ENCODE measurements at places on chromosomes 12 and 14.

GRCh38 chr14:53055003-53055402 lies 98.1 kb downstream of the DDHD1 start:
- peak; percentile 26 for DNase-seq

DNA sequence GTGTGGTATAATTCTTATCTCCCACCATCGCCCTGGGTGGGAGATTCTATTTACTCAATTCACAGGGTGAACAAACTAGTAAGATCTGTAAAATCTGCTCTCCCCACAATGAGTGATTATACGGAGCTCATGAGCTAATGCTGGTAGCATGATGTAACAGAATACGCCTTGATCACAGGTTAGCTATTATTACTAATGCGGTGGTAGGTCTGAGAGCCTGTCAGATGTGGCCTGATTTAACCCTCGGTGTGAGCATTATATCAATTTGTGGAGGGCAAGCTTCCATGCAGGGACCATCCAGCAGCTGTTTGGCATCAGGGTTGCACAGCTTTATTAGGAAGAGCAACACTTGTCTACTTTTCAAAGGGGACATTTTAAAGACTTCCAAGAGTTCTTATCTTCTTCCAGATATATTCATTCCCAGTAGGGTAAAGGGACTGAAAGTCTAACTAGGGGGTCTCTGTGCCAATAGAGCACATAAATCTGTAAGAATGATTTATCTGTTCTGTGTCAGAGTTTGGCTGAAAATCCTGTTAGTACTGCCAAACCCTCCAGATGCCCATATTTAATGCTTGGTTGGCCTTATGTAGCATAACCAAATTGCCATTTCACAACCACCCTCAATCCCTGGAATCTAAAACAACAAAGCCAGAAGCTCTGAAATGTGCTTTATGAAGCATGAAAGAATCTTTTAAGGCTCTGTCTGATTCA lies 18.7 kb downstream of the TSHR start:
- DNase-seq, result no peak

- DNase-seq, result no peak
These were observed 76.7 kb downstream of the MED13L start for GRCh38 chr12:116200812-116201211.

DNA sequence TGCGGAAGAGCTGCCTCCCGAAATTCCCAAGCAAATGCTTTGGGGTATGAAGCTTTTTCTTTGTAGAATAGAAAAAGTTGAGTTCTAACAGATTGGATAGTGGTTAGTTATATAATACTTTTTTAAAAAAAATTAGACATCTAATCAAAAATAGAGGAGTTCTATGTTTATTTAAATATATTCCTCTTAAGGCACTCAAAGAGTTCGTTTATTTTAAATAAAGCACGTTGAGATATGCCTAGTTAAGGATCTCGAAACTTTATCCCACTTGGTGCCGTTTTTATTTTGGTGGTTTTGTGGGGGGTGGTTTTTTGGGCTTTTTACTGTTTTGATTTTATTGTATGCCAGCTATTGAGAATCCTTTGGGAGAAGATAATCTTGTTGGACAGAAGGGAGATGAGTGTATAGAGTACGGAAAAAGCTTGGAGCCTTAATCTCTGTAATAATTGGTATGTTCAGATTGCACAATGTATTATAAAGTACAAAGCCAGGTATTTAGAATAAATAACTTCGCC lies 10.7 kb upstream of the SNAPC1 start:
- DNase-seq, result no peak

DNA sequence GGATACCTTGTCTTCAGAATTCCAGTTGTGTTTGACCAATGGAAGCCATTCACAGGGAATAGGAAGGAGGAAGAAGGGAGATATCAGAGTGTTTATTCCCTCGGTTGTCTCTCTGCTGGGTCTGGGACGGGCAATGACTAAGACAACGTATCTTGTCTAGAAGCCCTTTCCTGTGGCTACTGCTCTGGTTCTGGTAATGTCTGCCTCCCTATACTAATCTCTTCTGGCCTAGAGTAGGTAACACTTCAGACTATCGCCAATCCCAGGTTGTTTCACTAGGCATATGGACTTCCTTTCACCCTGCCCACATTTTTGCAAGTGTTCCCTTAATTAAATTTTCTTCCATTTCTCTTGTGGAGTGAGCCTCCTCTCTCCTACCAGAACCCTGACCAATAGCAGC lies 687.7 kb upstream of the TBX3 start:
- DNase-seq, result no peak

DNA sequence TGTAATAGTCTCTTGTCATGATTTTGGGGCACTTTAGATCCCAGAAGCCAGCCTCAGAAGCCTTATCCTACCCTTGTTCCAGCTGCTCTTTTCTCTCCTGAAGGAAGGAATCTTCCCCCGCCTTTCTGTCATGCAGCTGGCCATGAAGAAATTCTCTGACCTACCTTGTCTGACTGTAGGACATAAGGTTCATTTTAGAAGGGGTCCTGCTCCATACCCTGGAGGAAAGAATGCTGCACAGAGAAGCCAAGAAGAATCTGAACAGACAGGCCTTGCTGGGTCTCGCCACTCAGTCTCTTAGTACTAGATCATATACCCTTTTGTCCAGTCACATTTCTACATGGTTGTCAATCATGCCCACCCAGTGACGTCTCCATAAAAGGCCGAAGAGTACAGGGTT lies 6.2 kb upstream of the TMCC3 start:
- DNase-seq, result no peak

DNA sequence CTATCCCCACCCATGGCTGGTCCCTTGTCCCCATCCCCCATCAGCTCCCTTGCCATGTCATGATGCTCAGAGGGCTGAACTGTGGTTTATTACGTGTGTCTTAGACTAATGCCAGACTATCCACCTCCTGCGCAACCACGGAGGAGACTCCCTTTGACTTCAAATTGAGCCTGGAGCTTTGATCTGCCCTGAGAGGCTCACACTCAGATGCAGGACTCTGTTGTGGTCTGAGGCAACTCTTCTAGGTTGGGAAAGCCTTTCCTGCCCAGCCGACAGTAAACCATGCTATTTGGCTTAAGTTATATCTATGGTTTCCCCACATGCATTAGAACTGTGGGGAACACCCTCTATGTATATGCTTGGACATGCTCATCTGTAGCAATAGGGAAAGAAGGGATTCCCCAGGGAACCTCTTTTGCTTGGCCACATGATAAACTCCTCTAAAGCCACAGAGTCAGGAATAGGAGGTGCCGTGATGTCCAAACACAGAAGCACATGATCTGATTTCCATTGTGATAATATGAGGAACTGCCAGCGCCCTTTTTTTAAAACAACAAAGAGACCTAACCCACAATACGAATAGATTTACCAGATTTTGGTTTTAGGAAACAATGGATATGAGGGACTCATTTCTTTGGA lies 11.1 kb upstream of the LGALS3 start:
- no peak for DNase-seq

DNA sequence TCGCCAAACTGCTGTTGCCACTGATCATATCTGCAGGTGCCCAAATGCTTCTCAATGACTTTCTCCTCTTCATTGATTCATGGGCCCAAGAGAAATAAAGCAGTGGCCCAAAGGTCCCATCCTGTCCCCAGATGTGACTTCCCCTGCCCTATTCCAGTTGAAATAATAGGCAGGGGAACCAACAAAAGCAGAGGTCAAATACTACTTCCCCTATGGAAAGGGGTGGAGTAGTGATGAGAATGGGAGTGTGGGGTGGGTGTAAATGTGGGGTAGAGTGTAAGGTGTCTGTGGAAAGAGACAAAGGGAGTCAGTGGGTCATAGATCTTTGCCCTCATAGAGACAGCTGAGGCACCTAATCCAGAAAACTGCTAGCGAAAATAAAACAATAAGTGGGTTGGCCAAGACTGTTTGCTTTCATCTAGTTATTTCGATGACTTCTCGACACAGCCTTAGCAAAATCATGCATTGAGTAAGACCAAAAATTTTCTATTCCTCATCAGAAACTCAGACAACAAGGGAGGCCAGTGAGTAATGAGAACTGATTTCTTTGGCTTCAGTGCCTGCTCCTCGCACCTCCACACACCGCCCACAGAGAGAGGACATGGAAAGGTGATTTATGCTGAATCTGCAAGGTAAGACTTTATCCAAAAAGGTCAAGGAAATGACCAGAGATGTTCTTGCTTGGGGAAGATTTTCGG lies 10.9 kb upstream of the IL22 start:
- no peak for DNase-seq

GRCh38 chr14:35419429-35419841 lies 14.9 kb upstream of the NFKBIA start:
- no peak for DNase-seq

DNA sequence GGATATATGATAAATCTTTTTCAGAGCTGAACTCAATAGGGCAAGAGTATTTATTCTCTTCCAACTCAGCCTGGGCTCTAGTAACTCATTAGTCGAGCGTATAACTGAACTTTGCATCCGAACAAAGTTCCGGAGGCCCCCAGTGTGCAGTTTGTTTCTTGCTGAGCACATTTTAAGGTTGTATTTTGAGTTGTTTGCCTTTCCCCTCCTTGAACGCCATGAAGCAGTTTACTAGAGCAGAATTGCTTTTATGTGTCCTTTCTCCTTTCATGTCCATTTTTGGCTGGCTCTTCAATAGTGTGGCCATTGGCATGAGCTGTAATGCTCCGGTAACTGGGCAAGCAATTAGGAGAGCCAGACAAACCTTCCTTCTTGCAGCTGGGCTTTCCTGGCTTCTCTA lies 105.3 kb downstream of the WIF1 start:
- no peak for DNase-seq

- DNase-seq, result peak; percentile 30
These were observed 3.6 kb downstream of the TNS2 start for GRCh38 chr12:53053218-53054111.

DNA sequence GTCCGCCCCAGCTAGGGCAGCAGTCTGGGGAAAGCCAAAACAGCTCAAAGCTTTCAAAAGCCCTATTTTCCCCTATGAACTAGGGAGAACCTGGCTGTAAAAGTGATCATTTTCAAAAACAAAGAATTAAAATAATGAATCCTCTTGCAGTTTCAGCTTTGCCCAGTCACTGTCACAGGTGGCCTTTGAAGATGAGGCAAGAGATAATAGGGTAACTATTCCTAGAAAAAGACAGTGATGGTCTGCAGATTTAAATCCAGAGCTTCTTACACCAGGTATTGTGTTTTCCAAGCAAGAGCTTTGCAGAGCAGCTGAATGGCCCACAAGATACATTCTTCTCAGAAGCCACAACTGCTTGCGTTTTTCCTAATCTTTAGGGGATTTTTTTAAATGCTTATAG lies 80.2 kb upstream of the NUDT4 start:
- DNase-seq, result no peak

- no peak for DNase-seq
These were observed 367 bp upstream of the FRS2 start for GRCh38 chr12:69469854-69470188.

GRCh38 chr12:118061873-118062843 lies 1.2 kb upstream of the WSB2 start:
- DNase-seq, result no peak

DNA sequence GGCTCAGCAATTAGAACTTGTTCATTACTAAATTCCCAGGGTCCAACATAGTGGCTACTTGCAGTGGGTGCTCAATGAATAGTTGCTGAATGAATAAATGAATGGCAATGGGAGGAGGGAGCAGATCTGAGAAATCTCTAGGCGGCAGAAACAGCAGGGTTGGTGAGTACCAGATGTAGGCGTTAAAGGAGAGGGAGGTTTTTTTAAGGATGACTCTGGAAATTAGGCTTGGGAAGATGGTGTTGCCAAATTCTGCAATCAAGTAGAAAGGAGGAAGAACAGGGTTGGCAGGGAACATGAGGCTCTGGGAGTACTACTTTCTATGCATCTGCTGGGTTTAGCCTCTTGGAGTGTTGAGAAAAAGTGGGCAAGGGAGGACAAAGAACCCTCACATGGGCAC lies 207.1 kb downstream of the APAF1 start:
- no peak for DNase-seq

- DNase-seq, result no peak
These were observed 10.2 kb upstream of the C12orf43 start for GRCh38 chr12:121026274-121027045.

DNA sequence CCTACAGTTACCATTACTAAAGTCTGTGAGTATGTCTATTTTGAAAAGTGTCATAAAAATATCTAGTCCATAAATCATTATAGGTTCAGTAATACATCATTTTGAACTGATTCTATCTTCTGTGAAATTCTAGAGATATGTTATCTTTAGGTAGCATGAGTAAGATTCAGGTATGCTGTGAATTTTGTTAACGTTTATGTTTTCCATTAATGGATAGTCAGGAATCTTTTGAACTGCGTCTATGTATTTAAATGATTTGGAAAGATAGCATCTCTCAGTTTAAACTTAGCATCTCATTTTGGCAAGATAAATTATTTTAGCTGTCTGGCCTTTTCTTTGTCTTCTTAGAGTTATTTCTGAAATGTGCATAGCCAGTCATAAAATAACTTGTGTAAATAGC lies 8.3 kb downstream of the ALG10B start:
- no peak for DNase-seq

DNA sequence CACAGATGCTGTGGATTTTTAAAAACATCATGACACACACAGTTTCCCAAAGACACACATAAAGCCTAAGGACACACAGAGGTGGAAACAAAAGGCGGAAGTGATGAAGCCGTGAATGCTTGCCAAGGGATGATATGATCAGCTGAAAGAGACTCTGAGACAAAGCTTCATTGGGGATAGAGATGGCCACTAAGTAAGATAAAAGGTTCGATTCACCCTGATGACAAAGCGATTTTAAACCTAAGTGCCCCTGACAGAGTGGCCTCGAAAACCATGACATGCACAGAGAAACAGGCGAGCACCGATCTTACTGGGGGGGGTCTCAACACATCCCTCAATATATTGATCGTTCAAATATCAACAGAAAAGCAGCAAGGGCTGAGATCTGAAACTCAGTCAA lies 20.3 kb upstream of the EIF5 start:
- no peak for DNase-seq

DNA sequence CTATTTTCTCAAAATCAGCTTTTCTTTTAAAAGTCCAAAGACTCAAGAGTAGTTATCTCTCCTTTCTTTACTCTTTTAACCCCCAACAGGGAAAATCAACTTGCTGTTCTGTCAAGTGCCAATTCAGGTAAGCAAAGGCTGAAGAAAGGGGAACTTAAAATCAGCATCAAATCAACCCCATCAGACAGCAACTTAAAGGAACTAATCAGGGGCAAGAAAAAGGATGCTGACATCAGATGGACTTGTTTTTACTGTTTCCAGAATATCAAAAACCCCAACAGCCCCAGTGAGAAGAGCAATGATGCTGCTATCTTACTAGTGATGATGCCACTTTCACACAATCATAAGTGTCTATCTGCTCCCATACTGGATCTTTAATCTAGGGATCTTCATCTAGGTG lies 3.4 kb downstream of the BAZ2A start:
- DNase-seq, result no peak

DNA sequence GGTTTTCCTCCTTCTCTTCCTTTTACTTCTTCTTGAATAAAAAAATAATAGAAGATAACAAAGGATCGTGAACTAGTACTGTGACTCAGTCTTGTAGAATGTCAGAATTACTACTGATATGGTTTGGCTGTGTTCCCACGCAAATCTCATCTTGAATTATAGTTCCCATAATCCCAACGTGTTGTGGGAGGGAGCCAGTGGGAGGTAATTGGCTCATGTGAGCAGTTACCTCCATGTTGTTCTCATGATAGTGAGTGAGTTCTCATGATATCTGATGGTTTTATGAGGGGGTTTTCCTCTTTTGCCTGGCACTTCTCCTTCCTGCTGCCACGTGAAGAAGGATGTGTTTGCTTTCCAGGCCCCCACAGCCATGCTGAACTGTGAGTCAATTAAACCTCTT lies 549.6 kb downstream of the DIO2 start:
- DNase-seq, result no peak

GRCh38 chr14:20434701-20435581 lies 1.0 kb downstream of the KLHL33 start:
- DNase-seq, result no peak

GRCh38 chr12:47818467-47819137 lies 1.1 kb downstream of the HDAC7 start:
- DNase-seq, result no peak
